ENCODE measurements at places on chromosomes 2 and 18.

DNA sequence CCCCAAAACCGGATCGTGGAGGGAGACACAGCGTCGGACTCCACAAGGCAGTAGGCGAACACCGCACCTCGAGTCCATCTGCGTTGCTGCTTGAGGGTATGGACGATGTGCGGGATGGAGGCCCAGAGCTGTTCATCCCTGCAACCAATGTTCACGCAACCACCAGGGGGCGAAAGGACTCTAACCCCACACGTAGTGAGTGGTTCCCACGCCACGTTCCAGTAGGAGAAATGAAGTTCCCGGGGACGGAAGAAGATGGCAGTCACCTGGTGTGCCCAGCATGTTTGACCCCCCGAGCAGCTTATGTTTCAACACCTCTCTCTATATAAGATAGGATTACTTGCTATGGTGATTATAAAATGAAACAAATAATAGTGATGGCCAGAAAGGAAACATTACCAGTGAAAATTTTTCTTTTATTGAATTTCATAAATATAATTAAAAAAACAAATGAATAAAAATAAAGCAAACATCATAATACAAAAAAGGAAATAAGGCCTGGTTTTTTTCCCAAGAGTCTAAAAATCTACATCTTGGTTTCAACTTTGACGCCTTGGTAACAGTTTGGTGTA, 184.3 kb downstream of the SH3BP4 start:
- DNase-seq = peak; percentile 83

DNA sequence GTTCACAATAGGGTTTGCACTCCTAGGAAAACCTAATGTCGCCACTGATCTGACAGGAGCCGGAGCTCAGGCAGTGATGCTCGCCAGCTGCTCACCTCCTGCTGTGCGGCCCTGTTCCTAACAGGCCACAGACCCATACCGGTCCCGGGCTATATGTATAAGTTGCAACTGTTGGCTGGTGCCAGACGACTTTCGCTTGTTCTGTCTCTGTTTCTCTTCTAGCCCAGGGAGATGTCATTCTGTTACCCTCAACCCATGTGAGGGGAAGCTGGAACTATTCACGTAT, 170.3 kb downstream of the BCL2 start:
- DNase-seq = no peak

GRCh38 chr18:5476961-5477800, 66.6 kb downstream of the EPB41L3 start:
- DNase-seq = no peak

DNA sequence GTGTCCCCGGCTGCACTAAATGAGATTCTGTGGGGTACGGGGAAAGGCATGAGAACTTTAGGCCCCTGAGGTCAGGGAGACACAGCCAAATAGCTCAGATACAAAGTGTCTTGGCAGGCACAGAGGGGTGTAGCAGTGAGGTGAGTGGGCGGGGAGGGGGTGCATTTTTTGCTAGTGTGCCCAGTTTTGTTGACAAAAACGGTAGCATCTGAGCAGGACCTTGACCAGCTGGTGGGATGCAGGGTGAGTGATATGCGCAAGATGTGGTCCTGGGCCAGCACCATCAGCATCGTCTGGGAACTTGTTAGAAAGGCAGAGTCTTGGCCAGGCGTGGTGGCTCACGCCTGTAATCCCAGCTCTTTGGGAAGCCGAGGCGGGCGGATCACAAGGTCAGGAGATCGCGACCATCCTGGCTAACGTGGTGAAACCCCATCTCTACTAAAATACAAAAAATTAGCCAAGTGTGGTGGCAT, 127.3 kb upstream of the LGALSL start:
- DNase-seq = no peak

DNA sequence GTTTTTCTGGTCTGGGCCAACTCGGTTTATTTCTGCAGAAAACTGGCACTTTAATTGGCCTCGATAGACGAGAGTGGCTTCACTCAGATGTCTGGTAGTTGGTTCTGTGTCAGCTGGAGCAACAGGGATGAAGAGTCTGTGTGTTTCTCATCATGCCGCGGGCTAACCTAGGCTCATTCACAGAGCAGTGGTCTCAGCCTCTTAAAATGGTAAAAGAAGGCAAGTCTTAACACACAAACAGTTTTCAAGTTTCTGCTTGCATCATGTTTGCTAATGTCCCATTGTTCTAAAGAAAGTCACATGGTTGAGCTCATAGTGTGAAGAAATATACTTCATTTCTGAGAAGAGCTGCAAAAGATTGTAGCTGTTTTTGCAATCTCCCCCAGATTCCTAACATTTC, 37.5 kb upstream of the ANXA4 start:
- no peak for DNase-seq

- no peak for DNase-seq
These were observed 81.1 kb downstream of the TRABD2A start for GRCh38 chr2:84799772-84800171.
